SK-N-MC (cell line): ENCODE measurements at places on chromosomes 1 and 21.

GRCh38 chr1:36664571-36665287 lies 182.0 kb upstream of the CSF3R start:
- no peak for DNase-seq

- DNase-seq, result no peak
These were observed 22.4 kb downstream of the AADACL4 start for GRCh38 chr1:12666141-12666735.

DNA sequence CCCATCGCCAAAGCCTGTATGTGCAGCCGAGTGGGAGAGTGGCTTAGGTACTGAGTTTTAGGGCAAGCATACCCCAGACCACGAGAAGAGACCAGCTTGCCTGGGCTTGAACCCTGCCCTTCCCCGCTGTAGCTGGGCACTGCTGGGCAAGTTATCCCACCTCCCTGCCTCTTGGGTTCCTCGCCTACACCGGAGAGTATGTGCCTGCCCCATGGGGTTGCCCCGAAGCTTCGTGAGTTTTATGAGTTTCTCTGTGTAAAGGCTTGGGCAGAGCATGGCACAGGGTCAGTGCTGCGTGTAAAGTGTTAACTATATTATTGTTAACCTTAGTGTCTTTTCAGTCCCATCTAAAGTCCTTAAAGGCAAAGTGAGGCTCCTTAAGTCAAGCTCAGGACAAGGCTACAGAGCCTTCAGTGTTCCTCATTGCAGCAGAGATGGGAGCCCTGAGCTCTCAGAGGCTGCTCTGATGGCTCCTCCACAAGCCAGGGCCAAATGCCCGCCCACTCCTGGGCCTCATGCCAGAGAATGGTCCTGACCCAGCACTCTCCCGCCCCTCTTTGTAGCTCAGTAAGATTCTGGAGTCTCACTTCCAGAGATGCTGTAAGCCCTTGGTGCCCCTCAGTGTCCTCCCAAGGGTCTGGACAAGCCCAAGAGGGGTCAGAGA lies 37.0 kb upstream of the KCNA10 start:
- DNase-seq, result no peak

- no peak for DNase-seq
These were observed 66.6 kb upstream of the CACHD1 start for GRCh38 chr1:64403331-64403730.

DNA sequence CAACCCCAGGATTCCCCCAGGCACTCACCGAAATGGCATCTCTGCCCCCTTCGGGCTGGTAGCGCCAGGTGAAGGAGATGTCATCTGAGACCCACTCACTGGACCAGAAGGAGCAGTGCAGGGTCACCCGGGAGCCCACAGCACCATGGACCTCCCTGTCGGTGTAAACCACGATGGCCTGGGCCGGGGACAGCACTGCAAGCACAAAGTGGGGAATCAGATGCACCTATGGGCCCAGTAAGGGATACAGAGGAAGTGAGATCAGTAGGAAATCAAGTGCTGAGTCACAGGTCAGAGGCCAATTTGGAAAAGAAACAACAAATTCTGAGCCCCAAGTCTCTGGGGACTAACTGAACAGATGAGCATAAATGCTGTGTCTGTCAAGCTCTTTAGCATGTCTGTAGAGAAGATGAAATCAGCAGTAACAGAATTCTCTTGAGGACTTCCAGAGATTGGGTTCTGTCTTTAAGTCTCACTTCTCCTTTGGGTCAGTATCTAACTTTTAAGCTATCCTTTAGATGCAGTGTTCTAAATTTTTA lies 2.5 kb downstream of the MPZ start:
- DNase-seq, result no peak

DNA sequence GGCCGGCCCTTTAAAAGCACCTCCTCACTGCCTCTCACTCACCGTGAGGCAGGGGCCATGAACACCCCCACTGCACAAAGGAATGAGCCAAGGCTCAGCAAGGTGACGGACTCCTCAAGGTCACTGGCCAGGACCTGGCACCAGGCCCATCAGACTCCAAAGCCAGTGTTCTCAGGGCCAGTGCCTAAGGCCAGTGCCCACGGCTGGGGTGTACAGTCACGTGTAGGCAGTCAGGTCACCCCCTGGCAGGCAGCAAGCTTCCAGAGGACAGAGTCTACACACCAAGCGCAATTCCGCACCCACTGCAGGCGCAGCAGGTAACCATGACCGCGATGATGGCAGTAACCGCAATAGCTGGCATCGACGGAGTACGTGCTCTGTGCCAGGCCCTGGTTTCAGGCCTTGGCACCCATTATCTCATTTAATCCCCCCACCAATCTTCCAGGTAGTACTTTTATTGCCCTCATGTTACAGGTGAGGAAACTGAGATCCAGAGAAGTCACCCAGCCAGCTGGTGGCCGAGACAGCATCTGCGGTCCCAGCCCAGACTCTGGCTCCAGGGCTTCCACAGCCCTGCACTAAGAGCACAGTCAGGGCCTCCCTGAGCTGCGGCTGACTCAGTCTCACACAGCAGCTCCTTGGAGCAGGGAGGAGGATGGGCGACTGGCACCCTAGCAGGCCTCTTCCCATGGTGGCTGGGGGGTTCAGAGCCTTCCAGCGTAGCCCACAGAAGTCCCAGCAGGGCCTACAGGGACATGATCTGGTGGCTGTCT lies 27.0 kb downstream of the RAP1GAP start:
- no peak for DNase-seq
